ENCODE measurements at places on chromosomes 6 and 20.

- DNase-seq, result no peak
Observed at GRCh38 chr6:126396131-126396530, 56.2 kb downstream of the CENPW start.

DNA sequence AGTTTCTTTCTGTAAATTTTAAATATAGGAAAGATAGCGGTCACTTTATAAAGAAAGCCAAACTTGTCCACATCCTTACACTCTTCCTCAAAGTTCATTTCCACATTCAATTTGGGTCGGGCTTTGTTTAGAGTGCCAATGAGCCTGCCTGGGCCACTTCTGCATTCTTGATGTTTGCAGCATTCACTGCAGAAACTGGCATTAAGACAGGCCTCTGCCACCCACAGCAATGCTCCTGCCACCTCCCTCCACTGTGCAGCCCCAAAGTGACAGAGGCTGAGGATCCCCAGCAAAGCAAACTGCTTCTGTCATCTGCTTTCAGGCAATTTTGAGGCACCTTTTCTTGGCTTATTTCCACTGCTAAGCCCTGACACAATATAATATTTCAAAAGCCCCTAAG lies 61.2 kb downstream of the TNFAIP3 start:
- DNase-seq, result no peak

- DNase-seq, result no peak
Observed at GRCh38 chr20:49712118-49712517, 1.6 kb downstream of the B4GALT5 start.

DNA sequence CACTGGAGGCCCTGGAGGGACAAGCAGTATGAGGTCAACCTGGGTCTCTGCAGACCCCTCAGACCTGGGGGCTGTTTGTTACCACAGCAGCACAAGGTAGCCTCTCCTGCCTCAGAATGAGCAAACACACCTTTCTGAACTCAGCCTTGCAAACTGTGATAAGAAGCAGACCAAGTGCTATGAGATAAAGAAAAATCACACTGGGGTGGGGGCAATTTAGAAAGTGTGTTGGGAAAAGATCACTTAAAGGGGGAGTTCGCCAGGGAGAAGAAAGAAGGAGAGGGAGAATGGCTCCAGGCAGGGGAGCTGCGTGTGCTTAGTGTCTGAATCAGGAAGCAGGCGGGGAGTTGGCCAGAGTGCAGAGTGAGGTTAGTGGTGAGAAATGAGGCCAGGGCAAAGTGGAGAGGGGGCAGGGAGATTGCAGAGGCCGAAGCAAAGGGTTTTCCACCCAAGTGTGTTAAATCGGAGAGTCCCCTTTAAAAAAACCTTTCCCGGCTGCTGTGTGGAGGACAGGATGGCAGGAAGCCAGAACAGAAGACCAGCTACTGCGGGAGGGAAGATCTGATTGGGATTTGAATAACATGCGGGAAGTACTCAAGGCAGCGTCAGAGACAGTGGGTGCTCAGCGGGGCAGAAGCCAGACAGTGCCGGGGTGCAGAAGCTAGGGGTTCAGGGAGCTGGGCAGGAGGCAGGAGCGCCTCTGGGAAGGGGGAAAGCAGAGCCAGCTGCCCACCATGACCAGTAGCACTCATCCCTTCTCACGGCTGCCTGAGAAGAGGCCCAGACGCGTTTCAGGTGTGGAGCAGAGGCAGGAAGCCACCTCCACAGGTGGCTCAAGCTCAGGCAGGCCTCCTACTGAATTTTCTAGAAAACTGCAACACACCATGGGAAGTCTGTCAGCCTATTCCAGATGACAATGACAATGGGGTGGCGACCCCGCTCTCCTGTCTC lies 9.0 kb downstream of the ADA start:
- DNase-seq, result peak; percentile 61

GRCh38 chr6:154791556-154792317 lies 58.5 kb downstream of the SCAF8 start:
- no peak for DNase-seq

DNA sequence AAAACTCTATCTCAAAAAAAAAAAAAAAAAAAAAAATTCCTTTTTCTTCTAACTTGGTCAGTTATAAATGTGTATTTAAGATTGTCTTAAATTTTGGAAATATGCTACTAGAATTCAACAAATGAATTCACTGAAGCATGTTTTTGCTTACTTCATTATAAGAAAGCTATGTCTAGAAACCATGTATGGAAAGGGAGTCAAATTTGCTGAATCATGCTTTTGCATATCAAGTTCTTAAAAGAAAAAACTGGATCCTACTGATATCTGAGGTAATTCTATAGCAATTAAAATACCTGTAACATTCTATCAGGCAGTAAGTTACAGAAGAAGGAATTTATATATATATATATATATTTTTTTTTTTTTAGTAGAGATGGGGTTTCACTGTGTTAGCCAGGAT lies 27.7 kb downstream of the AKIRIN2 start:
- no peak for DNase-seq

GRCh38 chr20:48716086-48716485 lies 111.7 kb downstream of the PREX1 start:
- no peak for DNase-seq

DNA sequence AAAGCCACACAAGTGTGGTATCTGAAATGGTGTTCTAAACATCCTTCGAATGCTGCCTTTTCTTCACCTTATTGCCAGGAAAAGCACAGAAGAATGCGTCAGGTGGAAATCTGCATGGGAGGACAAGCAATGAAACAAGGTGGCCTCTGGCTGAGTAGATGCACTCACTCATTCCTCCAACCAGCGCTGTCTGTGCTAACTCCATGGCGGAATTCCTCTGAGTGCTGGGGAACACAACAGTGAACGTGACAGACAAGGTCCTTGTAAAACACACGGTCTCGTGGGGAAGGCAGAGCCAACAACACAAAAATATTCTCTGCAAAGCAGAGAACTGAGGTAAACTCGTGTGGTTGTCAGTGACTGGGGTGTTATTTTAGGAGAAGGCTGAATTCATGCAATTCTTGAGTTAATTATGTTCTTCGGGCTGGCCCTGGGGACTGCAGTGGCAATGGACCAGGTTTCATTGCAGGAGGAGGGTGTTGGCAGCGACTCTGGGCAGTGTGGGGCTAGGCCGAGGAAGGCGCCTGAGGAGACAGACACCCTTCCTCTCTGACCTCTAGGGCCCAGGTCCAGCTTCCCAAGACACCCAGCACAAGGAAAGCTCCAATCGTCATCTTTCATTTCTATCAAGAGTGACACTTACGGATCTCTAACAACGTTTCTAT lies 339.7 kb downstream of the PRKN start:
- DNase-seq, result no peak

DNA sequence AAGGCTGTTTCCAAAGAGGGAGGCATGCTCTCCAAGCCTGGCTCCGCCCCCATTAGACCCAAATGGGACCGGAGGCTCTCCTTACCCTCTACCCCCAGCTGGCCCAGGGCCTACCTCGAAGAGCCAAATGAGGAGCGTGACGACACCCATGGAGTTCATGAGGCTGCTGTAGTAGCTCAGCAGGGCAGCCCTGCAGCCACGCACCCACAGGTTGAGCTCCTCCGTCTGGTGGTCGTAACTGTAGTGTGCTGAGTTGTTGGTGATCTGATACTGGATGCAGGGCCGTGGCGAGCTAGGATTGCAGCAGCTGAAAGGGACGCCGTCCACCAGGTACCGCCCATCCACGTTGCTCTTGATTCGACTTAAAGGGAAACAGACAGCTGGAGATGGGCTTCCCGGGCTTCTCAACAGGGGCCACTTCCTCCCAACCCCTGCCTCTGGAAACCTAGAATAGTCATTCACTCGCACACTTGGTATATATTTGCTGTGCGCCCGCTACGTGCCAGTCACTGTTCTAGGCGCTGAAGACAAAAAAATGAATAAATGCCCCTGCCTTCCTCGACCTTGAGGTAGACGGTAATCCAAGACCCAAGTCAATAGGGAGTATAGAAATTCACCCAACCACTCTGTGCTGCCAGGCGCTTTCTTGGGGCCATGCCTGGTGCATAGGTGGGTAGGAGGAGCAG lies 18.0 kb downstream of the PRPH2 start:
- peak; percentile 86 for DNase-seq

DNA sequence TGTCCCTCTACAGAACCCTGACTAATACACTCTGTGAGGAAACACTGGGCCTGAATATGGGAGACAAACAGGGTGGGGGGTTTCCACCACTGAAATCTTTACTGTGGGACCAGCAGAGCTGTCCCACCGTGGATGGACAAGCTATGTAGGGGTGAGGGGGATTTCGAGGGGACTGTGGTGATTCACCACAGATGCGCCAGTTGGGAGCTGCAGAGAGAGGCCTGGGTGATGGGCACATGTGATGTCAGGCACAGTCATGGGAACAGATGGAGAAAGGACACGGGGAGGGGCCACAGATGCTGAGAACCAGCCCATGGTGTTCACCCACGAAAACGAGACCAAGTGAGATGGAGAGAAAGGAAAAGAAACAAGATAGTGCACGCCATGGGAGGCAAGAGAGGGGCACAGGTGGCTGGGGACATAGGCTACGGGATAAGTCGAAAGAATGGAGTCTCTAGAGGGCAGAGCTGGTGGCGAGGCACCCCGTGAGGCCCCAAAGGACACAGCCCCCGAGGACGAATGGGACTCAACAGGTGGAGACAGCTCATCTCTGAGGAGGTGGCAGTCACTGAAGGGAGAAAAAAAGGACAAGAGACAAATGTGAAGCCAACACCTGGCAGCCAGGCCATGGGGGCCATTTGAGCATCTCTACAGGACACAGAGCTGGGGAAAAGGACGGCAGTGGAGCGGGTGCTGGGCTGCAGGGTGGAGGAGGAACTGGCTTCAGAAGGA lies 10.5 kb upstream of the RAMACL start:
- peak; percentile 13 for DNase-seq

GRCh38 chr6:157536223-157536545 lies 155.2 kb downstream of the ZDHHC14 start:
- no peak for DNase-seq

DNA sequence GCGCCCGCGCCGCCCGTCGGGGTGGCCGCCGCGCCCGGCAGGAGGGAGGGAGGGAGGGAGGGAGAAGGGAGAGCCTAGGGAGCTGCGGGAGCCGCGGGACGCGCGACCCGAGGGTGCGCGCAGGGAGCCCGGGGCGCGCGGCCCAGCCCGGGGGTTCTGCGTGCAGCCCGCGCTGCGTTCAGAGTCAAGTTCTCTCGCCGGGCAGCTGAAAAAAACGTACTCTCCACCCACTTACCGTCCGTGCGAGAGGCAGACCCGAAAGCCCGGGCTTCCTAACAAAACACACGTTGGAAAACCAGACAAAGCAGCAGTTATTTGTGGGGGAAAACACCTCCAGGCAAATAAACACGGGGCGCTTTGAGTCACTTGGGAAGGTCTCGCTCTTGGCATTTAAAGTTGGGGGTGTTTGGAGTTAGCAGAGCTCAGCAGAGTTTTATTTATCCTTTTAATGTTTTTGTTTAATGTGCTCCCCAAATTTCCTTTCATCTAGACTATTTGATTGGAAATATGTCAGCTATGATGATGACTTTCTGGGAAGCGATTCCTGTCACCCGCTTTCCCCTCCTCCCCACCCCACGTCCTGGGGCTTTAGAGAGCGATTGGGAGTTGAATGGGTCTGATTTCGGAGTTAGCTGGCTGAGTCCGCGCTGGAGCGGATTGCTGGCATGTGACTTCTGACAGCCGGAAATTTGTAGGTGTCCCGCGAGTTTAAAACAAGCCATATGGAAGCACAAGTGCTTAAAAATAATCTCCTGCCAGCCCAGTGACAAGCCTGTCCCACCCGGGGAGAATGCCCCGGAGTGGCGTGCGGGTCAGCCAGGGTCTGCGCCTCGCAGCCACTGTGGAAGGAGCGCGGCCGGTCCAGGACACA lies 1.1 kb downstream of the ESR1 start:
- no peak for DNase-seq

DNA sequence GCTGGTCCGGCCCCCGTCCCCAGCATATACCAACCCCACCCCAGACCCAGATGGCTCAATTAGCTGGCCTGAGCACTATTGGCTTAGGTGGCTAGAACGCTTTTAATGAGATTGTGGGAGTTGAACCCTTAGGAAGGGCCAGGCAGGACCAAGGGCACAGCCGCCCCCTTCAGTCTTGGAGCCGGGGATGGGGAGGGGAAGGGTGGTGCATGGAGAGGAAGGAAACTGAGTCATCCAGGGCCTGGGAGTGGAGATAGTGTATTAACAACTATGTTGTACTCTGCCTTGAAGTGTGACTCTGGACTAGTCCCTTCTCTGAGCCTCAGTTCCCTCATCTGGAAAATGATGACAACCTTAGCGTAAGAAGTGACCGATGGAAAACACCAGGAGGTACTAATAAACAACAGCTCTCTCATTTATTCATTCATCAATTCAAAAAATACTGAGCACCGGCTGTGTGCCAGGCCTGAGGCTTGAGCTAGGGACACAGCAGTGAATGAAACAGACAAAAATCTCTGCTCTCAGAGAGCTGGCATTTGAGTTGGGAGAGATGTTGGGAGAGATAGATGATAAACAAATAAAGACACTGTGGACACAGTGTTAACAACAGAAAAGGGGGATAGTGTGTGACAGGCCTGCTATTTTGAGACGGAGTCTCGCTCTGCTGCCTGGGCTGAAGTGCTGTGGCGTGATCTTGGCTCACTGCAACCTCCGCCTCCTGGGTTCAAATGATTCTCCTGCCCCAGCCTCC lies 11.5 kb downstream of the PEDS1 start:
- DNase-seq, result no peak

GRCh38 chr6:32974016-32974333 lies 5.6 kb downstream of the BRD2 start:
- peak; percentile 25 for DNase-seq

DNA sequence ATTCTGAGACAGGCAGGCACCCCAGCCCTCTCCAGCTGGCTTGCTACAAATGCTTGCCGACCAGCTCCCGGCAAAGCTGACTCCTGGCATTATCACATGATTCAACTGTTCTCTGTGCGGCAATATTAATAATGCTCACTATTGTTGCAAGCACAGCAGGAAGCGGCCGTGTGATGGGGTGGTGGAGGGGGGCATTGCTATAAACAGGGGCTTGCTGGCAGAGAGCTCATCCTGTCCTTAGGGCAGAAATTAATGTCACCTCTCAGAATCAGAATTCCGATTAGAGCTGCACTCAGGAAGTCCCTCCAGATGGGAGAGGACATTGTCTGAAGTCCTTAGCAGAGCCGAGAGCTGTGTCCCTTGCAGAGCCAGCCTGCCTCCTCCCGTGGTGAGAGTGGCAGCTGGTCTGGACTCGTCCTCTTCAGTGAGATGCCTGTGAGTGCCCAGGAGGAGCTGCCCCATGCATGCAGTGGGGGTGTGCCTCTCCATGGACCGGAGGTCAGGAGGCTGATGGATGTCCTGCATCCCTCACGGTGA lies 162.5 kb downstream of the CDH4 start:
- no peak for DNase-seq

- DNase-seq, result no peak
Observed at GRCh38 chr20:17971300-17972013, 2.6 kb downstream of the MGME1 start.

GRCh38 chr6:32752580-32752979 lies 10.8 kb downstream of the HLA-DQB2 start:
- DNase-seq, result no peak

- no peak for DNase-seq
Observed at GRCh38 chr20:63282946-63283345, 10.0 kb upstream of the COL20A1 start.

- DNase-seq, result no peak
Observed at GRCh38 chr20:38344107-38344701, 2.1 kb upstream of the LBP start.

Data from NCI-H146 (cell line).